Amygdala (tissue), 56 donors: ENCODE measurements at places on chromosomes 2 and 18.
A peak's percentile ranks its signal among the peaks of the same experiment; 100 is the strongest.

DNA sequence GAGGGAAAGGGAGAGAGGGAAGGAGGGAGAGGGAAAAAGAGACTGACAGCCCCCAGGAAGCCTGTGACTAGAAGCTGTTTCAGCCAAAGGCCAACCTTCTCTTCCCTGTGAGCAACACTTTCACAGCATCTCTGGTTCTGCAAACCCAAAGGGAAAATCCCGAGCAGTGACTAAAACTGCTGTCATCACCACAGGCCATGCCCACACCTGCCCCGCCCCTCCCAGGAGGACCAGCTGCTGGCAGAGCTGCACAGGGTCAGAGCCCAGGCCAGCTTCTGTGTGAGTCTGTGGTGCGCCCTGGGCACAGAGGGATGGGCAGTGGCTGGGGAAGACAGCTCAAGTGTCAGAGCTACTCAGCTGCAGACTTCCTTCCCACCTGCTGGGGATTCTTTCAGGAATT lies 64.9 kb upstream of the OTOS start:
- no peak for DNase-seq

- DNase-seq, result no peak
These were observed 69.3 kb downstream of the KCNG2 start for GRCh38 chr18:79866889-79867574.

GRCh38 chr2:18788592-18788991 lies 199.2 kb upstream of the NT5C1B start:
- DNase-seq, result no peak

DNA sequence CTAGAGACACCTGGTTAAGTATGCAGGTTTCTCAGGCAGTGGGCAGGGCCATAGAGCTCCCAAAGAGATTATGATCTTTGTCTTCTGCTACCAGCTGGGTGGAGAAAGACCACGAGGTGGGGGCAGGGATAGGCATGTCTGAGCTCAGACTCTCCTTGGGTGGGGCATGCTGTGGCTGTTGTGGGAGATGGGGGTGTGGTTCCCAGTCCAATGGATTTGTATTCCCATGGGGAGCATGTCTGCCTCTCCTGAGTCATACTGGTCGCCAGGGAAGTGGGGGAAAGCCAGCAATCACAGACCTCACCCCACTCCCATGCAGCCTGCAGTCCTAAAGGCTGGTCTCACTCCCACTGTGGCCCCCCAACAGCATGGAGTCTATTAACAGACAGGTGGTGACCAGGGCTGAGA lies 31.4 kb upstream of the RHOB start:
- no peak for DNase-seq

DNA sequence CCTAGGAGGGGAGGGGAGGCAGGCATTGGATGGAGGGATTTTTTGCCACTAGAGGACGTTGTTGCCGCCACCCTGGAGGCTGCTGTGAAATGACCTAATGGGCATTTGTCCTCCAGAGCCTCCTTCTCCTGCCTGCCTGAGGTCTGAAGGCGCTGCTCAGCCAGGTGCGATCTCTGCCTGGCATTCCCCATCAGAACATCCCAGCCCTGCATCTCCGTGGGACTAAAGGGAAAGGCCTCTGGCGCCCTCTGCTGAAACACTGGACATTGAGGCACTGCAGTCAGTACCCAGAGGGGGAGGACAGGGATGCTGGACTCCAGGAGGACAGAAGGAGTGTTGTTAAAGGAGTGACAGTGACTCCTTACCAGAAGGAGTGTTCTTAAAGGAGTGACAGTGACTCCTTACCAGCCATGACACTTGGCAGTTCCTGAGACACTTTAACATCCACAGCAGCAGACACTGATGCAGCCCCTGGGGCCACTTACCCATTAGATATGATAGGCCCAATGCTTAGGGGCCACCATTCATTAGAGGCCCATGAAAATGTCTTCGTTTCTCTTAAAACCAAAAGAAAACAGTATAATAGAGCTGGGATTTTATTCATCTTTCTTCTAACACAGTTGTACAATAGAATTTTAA lies 17.0 kb downstream of the THNSL2 start:
- peak; percentile 28 for DNase-seq

- DNase-seq, result no peak
These were observed 28.5 kb downstream of the CYP27C1 start for GRCh38 chr2:127191331-127192219.

- DNase-seq, result no peak
These were observed 103.2 kb upstream of the MMADHC start for GRCh38 chr2:149690825-149691224.

- DNase-seq, result no peak
These were observed 10.9 kb downstream of the STARD7 start for GRCh38 chr2:96197546-96198255.

DNA sequence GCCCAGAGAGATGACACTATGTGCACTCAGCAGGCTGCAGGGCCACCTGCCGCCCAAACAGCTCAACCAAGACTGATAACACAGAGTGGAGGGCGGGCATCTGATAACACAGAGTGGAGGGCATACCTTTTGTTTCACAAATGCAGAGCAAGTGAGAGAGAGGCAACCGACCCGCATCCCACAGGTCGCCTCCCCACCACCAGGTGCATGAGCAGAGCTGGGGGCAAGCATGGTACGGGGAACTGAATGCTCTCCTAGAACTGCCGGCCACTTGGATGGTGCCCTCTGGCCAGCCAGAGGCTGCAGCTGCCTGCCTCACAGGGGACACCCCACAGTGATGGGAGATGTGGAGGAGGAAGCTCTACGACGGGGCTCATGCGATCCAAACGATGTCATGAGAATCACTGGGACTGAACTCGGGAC lies 49.5 kb downstream of the ANO7 start:
- DNase-seq, result no peak

DNA sequence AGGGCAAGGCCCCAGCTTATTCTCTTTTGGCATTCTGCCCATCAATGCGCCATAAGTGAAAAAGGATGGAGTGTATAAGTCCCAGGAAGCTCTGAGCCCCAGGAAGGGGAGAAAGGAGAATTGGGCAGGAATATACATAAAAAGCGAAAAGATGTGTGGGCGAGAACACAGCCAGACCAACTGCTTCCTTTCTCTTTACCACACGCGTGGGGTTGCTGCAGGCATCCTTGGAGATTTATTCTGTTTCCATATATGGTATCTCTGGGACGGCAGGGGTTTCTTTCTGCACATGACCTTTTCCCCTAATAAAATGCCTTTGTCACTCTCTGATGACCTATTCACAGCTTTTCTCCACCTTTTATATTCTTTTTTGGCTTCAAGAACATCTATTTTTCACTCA lies 440.5 kb downstream of the NBAS start:
- DNase-seq, result no peak

- DNase-seq, result no peak
These were observed 57.5 kb upstream of the MSTN start for GRCh38 chr2:190119923-190120590.
